Foreskin fibroblast (primary cell): ENCODE measurements at places on chromosomes 1 and 21.

- DNase-seq: no peak
Measured at GRCh38 chr1:91513160-91513559, 12.5 kb downstream of the CDC7 start.

DNA sequence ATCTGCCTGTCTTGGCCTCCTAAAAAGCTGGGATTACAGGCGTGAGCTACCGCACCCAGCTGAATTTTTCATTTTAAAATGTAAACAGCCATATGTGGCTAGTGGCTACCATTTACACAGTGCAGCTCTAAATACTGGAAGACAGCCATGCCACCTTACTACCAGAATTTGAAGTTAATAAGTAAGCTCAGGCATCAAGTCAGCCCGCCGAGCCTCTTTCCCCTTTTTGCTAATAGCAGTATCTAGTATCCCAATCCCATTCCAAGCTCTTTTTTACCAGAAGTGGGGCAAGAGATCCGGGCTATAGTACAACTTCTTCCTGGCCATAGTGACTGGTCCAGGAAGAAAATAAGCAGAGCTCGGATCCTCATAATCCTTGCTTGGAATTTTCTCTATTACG lies 15.1 kb downstream of the TAF13 start:
- no peak for DNase-seq

DNA sequence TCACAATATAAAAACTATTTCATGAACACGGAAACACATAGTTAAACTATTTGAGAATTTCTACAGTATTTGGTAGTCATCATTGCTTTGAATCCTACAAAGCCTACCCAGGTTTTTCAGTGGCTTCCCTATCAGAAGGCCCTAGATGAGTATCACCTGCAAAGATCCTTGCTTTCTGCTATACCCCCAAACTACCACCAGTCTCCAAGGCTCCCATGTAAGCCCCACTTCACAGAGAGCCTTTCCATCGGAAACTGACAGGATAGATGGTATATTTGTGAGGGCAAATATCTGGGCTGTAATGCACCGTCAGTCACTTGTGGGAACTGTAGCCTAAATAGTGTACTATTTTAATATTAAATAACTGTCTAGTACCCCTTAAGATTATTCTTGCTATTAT lies 674.3 kb downstream of the BRINP3 start:
- no peak for DNase-seq

- DNase-seq: no peak
Measured at GRCh38 chr1:243980471-243980870, 70.6 kb upstream of the ZBTB18 start.

DNA sequence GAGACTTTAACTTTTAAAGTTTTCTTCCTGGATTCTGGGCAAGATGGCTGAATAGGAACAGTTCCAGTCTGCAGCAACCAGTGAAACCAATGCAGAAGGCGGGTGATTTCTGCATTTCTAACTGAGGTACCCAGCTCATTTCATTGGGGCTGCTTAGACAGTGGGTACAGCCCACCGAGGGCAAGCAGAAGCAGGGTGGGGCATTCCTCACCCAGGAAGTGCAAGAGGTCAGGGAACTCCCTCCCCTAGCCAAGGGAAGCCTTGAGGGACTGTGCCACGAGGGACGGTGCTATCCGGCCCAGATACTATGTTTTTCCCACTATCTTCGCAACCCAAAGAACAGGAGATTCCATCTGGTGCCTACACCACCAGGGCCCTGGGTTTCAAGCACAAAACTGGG lies 121.0 kb downstream of the VAV3 start:
- no peak for DNase-seq
